ENCODE measurements at places on chromosomes 4 and X. TPM values are rescaled to one million over a fixed set of nuclear protein-coding genes. Genes with fewer than 3 reads are reported as not detected.

ADH1B gene
- total RNA-seq, result 0.09 TPM

CENPVL3 gene
- total RNA-seq, result not detected

CXCL9 gene
- total RNA-seq, result not detected

PABPC5 gene
- total RNA-seq, result 0.46 TPM

ENOX2 gene
- 9.6 TPM for total RNA-seq

USP17L19 gene
- not detected for total RNA-seq

PGM2 gene
- 44.7 TPM for total RNA-seq

LARP7 gene
- 26.0 TPM for total RNA-seq

ARHGAP36 gene
- not detected for total RNA-seq

ACE2 gene
- total RNA-seq, result not detected

ITGB1BP2 gene
- 4.2 TPM for total RNA-seq

IL21 gene
- total RNA-seq, result not detected

ETDB gene
- total RNA-seq, result not detected

RS1 gene
- not detected for total RNA-seq

FAM47A gene
- not detected for total RNA-seq

TKTL2 gene
- total RNA-seq, result not detected

INTU gene
- 24.3 TPM for total RNA-seq

SLC25A6 gene
- total RNA-seq, result 159 TPM

ASMT gene
- not detected for total RNA-seq

DBET gene
- not detected for total RNA-seq

BCOR gene
- 32.4 TPM for total RNA-seq

SMIM10 gene
- 1.8 TPM for total RNA-seq

DCHS2 gene
- total RNA-seq, result not detected

SLC49A3 gene
- total RNA-seq, result 1.4 TPM

OPHN1 gene
- 13.1 TPM for total RNA-seq

SHROOM3 gene
- total RNA-seq, result 5.3 TPM

CLGN gene
- total RNA-seq, result 3.0 TPM

TRPC5OS gene
- not detected for total RNA-seq

TFE3 gene
- 55.0 TPM for total RNA-seq

PCDH18 gene
- total RNA-seq, result 30.0 TPM

WDFY3 gene
- total RNA-seq, result 62.7 TPM

AKAP17A gene
- 27.3 TPM for total RNA-seq

ZFP42 gene
- total RNA-seq, result not detected

MBNL3 gene
- total RNA-seq, result 0.30 TPM

S100P gene
- not detected for total RNA-seq

TBC1D25 gene
- total RNA-seq, result 8.5 TPM

UGT2B11 gene
- total RNA-seq, result not detected

SH3RF1 gene
- 14.6 TPM for total RNA-seq

RFC1 gene
- 41.6 TPM for total RNA-seq

SHROOM4 gene
- total RNA-seq, result 2.4 TPM
